NCI-H446 treated with DMSO at 0.1 percent for 48 hours (cell line): ENCODE measurements at places on chromosomes 12 and 14.

DNA sequence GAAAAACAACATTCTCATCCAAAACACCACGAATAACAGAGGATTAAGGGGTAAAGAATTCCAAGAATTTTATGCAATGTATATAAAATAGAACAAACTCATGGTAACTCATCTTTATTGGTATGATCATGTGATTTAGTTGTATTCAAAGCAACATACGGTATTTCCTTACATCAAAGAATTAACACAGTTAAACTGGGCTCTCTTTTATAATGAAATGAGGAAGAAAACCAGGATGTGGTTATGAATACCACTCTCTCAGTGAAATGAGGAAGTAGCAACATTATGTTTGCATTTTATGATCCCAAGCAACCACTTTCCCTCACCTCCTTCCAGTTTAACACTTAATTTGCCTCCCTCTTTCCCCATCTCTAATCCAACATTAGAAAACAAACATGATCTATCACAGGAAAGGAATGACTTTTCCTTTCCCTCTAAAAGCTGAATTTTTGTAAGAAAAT is 22.9 kb downstream of the SPTLC2 start:
- DNase-seq, result no peak

GRCh38 chr12:53781228-53781801 is 29.5 kb upstream of the CISTR start:
- DNase-seq, result no peak

DNA sequence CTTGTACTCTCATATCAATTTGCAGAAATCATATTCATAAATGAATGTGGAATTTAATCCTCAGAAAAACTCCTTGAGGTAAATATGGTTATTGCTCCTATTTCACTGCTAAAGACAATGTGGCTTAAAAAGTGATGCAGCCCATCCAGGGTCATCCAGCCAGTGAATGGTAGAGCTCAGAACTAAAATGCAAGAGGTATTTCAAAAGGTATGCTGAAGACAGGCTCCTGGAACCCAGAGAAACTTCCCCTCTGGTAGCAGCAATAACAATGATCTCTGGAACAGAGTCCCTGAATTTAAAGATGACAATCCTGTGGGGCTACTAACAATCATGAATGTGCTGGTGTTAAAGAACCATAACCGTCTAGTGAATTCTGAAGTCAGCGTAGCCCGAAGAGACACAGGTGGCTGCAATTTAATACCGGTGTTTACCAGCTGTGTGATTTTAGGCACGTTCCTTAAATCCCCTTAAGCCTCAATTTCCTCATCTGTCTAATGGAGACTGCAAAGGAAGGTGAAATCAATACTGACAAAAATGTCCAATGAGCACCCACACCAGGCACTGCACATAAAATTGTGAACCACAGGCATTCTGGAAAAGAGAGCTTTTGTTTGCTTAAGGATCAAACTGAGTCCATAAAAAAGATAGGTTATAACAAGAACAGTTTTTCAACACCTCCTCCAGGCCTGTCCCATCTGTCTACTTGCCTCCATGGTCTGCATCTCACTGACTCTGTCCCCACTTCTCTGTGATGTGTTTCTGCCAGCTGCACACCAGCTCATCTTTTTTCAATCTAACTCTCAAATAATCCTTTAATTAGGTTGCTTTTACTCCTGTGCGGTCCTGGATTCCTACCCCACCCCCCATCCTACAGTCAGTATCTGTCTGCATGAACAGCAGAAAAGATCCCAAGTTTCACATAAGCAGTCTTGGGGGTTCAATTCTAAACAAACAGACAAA is 10.5 kb downstream of the TM7SF3 start:
- no peak for DNase-seq

- DNase-seq, result no peak
Observed at GRCh38 chr12:113907446-113908180, 58.5 kb downstream of the RBM19 start.

DNA sequence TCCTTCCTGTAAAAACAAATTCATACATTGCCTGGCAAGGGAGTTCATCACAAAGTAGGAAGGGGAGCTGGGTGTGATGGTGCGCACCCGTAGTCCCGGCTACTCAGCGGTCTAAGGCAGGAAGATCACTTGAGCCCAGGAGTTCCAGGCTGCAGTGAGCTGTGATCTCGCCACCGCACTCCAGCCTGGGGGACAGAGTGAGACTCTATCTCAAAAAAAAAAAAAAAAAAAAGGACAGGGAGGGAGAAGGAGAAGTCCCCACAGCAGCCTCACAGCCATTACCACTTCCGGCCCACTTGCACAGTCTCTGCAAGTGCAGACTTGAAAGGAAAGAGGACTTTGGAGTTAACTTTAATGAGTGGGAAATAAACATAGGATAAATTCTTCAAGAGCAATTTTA is 121.0 kb downstream of the FBXL14 start:
- DNase-seq, result no peak

GRCh38 chr14:30345511-30345910 is 213.4 kb upstream of the G2E3 start:
- DNase-seq, result no peak

DNA sequence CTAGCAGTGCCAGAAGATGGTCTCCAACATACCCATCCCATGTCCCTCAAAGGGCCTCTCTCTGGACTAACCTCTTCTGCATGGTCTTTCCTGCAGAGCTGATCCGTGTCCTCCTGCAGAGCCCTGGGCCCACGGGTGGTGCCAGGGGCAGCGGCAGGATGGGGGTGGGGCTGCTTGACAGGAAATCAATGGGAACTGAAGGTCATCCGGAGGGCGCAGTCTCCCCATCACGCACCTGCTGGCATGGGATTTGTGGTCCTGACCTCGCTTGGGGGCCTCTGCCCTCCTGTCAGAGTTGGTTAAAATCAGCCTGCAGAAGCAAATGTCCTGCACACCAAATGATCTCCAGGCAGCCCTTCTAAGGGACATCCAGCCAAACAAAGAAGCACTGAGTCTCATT is 110.2 kb downstream of the DPF3 start:
- DNase-seq, result no peak

- DNase-seq, result no peak
Observed at GRCh38 chr12:105855361-105856047, 283.2 kb downstream of the NUAK1 start.

GRCh38 chr14:24143511-24143910 is 2.1 kb upstream of the EMC9 start:
- DNase-seq, result no peak

DNA sequence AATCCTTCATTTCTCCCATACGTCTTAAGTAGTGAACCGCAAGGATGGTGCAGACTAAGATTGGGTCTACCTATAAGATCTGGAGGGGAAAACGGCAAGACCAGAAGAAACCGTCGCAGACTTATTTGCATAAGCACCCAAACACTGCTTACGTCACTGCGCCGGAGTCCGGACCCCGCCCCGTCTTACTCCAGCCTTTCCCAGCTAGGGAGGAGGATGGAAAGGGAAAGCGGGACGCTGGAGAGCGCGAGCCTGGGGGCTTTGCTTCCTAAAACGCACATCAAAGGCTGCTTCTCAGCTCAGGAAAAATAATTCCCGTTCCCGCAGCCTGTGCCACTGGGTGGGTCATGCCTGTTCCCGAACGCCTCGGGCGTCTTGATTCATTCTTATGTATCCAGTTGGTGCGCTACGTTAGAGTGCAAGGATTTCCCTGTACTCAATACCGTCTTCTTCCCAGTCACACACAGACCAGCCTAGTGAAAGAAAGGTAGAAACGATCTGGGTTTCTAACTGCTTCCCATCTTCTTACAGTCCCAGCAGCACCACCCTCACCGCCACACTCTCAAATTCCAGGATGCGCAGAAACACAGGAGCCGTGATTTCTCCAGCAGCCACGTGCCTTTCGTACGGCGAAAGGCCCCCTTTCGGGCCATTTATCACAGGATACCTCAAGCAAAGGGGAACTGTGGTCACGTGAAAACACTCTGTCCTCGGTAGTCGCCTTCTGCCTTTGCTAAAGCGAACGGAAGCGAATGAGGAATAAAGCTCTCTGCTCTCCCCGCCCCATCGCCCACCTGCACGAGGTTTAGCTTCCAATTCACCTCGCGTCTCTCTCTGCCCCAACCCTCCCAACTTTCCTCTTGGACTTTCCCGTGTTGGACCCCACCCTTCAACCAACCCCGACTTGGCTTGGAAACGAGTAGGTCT is 1.1 kb downstream of the SLC6A15 start:
- DNase-seq, result peak; percentile 67

DNA sequence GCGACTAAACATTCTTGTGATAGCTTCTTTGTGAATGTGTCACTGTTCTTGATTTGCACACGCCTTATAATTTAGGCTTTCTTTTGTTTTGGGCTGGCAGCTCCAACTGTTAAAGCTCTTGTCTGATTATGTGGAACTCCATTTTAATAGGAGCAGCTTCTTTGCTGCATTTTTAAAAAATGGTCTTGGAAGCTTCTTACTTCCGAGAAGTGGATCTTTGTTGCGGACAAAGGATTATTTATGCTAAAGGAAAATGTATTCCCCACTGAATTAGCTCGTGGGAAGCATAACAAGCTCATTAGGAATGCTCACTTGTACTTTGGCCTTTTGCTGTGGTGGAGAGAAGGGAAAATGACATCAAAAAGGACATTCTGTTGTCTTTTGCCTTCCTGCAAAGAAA is 20.0 kb downstream of the GAS2L3 start:
- no peak for DNase-seq

GRCh38 chr12:123034022-123034541 is 53.6 kb downstream of the ARL6IP4 start:
- no peak for DNase-seq

GRCh38 chr12:15534874-15535273 is 212.6 kb downstream of the PTPRO start:
- no peak for DNase-seq

GRCh38 chr12:108821407-108822397 is 35.7 kb downstream of the SSH1 start:
- DNase-seq, result no peak

GRCh38 chr12:66438601-66439000 is 136.3 kb downstream of the HELB start:
- DNase-seq, result no peak

GRCh38 chr12:111412830-111413441 is 7.2 kb downstream of the SH2B3 start:
- no peak for DNase-seq

DNA sequence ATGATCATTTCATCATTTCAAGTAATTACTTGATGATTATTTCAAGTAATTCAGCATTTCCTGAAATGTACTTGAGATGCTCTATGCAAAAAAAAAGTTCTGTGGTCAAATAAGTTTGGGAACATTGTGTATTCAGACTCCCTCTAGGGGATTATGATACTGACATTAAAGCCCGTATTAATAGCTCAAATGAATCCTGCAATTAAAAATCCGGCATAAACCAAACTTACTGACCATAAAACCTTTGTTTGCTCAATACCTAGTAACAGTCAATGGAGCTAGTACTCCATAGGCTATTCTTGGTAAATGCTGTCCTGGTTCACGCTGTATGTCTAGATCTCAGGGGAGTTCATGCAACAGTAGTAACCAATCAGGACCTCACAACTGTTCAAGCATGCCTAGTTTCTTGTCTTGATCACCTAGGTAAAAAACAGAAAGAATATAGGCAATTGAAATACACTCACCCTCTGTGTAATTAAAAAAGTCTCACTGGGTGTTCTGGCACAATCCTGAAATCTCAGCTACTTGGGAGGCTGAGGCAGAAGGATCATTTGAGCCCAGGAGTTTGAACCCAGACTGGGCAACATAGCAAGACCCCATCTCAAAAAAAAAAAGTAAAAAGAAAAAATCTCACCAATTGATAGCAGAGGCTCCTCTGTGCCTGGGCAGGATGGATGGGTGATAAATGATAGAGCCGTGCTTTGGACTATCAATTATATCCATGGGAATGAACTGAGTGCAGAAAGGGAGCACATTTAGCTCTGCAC is 14.1 kb downstream of the ALDH1L2 start:
- DNase-seq, result no peak

GRCh38 chr12:124326871-124327270 is 32.0 kb downstream of the RFLNA start:
- DNase-seq, result no peak

DNA sequence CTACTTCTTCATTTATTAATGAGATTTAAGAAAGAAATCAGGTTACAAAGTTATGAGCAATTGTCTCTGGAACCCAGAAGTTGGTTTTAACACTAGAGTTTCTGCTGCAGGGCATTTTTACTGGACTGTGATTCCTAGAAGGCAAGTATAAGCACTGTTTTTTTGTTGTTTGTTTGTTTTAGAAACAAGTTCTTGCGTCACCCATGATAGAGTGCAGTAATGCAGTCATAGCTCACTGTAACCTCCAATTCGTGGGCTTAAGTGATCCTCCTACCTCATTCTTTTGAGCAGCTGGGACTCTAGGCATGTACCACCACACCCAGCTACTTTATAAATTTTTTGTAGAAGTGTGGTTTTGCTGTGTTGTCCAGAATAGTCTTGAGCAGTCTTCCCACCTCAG is 25.6 kb downstream of the RAP1B start:
- no peak for DNase-seq

DNA sequence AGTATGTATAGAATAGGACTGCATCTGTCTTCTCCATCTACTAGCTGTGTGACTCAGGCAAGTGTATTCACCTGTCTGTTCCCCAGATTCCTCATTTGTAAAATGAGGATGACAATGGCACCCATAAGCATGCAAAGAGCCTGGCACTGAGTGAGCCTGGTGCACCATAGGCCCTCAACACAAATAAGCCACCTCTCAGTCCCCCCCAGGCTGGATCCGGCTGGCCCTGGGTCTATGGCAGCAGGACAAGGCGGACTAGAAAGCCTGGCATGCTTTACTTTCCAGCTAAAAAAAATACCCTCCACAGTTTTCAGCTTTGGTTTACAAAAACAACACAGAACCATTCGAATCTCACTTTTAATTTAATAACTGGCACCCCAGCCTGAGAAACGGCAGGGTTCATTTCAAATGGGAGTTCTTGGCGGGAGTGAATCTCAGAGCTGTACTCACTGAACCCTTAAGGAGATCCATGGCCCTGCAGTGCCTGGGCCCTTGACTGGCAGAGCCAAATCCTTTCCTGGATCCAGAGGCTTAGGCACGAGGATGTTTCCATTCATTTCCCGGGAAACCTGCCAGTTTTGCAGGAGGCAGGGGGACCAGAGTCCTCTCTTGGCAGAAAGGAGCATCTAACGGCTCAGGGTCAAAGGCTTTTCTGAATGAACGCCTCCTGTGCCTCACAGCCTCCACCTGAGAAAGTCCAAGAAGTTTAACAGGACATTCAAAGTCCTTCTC is 17.7 kb downstream of the SYNE3 start:
- DNase-seq, result peak; percentile 78

DNA sequence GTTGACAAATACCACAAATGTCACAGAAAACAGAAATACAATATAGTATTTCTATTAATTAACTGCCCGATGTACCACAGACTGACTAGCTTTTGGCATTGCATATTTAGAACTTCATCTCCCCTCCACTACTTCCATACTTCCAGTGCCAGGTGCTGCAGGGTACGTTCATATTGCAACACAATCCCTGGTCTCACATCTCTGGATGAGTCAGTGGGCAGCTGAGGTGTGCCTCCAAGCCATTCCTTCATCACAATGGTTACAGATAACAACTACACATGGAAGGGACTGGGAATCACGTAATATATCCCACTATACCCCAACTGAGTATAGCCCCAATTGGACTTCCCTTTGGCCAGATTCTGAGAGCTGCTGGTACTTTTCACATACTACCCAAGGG is 31.1 kb downstream of the CCDC198 start:
- no peak for DNase-seq
